ENCODE measurements at places on chromosomes 16 and 17.

GRCh38 chr17:69228576-69228975 is at the start of gene ABCA10:
TSS of gene ABCA10 (minus strand) at chr17:69228824. CDS start at chr17:69225358, 3,466 bp downstream.
- DNase-seq: no peak

DNA sequence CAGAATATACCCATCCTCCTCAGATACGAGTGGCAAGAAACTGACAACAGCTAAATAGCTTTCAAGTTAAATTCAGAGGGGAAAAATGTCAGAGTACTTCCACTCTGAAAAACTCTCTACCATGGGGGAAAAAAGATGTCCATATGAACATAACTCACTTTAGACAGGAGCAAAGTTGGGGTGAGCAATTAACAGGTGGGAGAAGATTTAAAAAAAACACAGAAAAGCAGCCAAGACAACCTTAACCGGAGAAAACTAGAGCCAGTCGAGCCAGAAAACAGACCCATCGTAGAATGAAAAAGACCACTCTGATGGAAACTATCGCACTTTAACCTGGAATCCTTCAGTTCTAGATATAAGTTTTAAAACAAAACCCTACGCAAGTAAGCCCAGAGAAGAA is 833 bp downstream of the TERF2 start:
- no peak for DNase-seq

DNA sequence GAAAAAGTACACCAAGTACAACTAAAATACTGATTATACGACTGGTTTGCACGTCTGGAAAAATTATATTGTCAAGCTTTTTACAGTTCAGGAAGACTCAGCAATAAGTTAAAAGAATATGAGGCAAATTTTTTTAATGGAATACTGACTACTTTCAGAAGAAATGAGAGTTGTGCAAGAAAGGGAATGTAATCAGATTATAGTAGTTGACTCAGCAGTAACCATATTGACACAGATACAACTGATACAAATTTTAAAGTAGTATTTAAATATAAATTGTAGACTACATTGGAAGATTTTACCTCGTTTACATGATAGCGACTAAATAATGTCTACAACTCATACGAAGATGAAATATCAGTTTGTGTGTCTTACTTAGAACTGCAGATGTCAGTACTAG is 16.7 kb downstream of the ASGR2 start:
- no peak for DNase-seq

- no peak for DNase-seq
Measured at GRCh38 chr17:51491416-51491815, 231.1 kb downstream of the UTP18 start.

DNA sequence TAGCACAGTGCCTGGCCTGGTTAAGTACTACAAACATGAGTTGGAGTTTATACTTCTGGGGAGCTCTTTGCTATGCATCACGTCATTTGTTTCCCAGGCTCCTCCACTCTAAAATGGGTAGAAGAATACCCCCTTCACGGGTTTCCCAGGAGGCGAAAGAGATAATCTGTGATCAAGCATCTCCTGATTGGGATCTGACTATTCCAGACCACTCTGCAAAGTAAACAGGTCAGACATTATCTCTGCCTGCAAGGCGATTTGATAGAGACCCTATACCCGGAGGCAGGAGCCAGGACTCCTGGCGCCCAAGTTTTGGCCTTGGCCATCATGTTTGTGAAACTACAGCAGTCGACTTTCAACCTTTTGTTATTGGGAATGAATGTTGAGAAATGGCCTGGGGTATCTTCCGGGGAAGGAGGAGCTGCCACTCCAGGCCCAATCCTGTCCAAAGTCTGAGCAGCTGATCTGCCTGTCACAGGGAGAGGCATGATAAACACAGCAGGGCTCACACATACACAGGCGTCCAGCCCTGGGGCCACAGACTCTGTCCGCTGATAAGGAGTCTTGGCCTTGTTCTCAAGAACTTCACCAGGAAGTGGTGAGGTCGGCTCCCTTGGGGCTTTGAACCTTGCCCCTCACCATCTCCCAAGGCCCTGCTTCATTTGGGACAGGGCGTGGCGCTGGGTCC is 199.9 kb downstream of the MAF start:
- DNase-seq: no peak

DNA sequence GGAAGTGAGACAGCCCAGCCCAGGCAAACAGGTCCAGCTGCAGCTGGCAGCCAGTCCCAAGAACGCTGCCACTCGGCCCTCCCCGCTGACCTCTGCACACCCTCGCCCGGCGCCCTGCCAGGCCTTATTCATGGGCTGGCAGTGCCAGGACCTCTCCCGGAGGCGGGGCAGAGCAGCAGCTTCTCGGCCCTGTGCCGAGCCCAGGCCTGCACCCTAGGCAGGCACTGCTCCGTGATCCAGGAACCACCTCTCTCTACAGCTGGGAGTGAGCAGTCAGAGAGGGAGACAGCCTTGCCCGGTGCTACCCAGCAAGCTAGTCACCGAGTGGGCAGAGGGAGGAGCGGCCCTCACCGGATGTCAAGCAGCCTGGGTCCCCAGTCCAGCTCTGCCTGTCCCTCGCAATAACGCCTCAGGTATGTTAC is 79.9 kb upstream of the CBX4 start:
- DNase-seq: no peak

DNA sequence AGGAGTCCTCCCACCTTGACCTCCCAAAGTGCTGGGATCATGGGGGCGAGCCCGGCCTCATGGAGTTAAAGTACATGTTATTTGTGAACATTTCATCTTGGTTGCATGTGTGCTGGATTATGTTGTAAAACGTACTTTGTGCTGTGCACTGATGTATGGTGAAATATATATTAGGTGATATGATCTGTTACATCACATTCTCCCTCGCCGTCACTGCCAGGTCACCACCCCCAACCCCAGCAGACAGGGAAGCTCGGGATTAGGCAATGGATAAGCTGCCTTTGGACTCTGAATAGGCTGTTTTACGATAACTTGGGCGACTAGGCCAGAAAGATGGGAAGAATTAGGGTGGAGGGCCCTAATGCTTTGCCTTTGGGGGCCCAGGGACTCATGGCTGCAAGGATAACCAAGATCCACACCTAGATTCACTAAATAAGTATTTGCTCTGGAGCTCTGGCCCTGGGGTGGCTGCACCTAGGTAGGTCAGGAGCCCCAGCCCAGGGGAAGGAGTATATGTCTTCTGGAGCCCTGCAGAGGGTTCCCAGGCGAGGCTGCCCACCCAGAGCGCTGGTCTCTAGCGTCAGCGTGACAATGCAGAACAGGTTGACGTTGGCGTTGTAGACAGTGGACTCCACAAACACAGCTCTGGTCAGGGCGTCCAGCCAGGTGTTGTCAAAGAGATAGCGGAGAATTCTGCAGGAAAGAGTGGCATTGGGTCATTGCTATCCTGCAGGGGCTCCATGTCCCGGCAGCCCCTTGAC is 27.1 kb upstream of the GCSH start:
- DNase-seq: no peak

- no peak for DNase-seq
Measured at GRCh38 chr16:64641343-64641742, 480.5 kb downstream of the CDH11 start.

DNA sequence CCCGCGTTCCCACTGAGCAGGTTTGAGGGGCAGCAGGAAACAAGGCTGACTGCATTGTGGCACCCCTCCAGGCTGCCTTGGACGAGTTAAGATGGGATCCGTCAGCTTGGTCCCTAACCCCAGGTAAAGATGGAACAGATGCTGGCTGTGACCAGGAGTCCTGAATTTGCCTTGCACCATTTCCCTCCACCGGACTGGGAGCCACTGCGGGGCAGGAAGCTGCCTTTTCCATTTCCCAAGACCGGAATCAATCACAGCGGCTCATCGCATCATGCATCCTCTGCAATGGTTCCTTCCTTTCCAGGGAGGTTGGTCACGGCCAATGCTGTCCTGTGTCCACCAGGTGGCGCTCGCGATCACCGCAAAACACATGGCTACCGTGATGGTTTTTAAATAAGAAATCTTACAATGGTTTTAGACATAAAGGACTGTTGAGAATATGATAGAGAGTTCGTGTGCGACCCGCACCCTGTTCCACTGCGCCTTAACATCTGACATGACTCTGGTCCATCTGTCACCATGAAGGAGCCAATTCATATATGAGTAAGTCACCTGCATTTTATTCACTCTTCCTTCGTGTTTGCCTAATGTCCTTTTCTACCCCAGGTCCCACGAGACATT is 6.8 kb upstream of the MEAK7 start:
- no peak for DNase-seq

DNA sequence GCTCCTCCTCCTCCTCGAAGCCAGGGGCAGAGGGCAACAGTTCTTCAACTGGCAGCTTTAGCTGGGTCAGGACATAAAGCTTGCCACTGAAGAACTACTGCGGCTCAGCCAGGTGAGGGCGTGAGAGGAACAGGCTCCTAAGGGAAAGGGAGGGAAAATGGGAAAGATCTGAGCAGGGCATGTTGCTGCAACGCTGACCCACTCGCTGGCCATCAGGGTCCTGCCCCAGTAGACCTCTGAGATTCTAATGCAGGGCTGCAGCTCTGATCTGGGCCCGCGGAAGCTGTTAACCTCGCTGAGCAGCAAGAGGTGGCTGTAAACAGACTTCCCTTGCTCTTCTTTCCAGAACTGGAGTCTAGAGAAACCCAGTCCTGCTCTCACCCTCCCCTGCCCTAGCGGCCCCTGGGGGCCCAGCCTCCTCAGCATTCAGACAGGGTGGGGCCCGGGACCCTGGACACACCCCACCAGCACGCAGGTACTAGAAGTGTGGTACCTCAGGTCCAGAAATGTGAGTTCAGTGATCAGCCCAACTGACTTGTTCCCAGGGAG is 3.8 kb upstream of the TLCD2 start:
- no peak for DNase-seq

DNA sequence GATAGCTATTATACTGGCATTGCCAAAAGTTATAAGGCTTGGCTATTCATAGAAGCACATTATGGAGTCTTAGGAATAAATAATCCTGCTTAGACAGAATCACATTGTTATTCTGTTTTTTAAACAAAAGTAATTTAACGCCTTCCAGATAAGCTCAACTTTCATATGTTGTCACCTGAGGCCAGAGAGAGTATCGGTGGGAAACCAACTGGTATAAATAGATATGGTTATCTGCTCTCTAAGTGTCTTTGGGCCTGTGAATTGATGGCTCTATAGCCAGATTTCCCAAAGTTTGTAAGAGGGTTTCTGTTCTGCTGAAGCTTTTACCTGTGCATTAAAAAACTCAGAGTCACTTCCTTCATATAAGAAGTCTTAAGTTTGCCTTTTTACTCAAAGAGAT is 1449.4 kb downstream of the CDH11 start:
- no peak for DNase-seq

- no peak for DNase-seq
Measured at GRCh38 chr16:3074860-3075522, 9.6 kb downstream of the IL32 start.

- no peak for DNase-seq
Measured at GRCh38 chr16:19283637-19284036, 1.9 kb upstream of the CLEC19A start.
